ENCODE measurements at places on chromosomes 5 and 9. TPM values are rescaled to one million over a fixed set of nuclear protein-coding genes. Genes with fewer than 3 reads are reported as not detected.

DNA sequence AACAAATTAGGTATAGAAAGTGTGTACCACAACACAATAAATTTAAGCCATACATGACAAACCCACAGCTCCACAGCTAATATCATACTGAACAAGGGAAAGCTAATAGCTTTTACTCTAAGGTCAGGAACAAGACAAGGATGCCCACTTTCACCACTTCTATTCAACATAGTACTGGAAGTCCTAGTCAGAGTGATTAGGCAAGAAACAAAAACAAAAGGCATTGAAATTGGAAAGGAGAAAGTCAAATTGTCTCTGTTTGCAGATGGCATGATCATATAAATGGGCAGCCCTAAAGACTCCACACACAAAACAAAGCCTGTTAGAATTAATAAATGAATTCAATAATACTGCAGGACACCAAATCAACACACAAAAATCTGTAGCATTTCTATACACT lies 548.8 kb downstream of the CTNND2 start:
- DNase-seq, result no peak

- DNase-seq, result no peak
Measured at GRCh38 chr9:25412646-25413045, 265.6 kb downstream of the TUSC1 start.

The HTR1A gene
- not detected for total RNA-seq

GRCh38 chr5:10737880-10738279 lies 23.2 kb downstream of the DAP start:
- DNase-seq, result no peak

The SHROOM1 gene
- total RNA-seq, result 13.4 TPM

GRCh38 chr5:107605596-107606125 lies 65.1 kb downstream of the EFNA5 start:
- no peak for DNase-seq

DNA sequence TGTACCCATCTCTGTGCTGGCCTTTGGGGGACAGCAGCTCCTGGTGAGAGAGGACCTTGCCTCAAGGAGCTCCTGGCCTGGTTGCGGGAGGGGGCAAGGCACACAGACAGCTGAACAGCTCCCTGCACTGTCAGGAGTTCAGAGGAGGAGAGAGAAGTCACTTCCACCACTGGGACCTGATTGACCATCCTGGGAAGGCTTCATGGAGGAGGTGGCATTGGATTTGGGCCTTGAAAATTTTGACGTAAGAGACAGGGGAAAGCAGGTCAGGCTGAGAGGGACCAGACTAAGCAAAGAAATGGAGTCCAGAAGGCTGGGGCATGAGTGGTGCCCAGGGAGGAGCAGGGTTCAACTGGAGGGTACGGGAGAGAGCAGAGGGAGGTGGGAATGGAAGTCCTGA lies 20.3 kb upstream of the DAB2IP start:
- no peak for DNase-seq

DNA sequence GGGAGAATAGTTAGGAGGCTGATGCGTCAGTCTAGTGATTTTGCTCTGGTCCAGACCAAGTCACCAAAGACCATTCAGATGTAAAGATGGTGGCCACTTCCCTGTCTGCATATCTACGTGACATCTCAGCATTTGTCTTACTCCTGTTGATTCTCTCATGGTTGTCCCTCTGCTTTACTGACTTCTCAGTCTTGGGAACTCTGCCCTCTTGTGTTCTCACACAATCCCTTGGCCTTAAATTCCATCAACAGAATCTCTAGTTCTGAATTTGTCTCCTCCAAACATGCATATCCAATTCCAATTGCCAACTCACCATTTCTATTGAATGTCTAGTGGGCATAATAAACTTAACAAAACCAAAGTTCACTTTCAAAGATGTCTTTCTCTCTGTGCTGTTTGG lies 147.8 kb downstream of the SLC24A2 start:
- peak; percentile 8 for DNase-seq

The SPATA24 gene
- total RNA-seq, result 3.7 TPM

DNA sequence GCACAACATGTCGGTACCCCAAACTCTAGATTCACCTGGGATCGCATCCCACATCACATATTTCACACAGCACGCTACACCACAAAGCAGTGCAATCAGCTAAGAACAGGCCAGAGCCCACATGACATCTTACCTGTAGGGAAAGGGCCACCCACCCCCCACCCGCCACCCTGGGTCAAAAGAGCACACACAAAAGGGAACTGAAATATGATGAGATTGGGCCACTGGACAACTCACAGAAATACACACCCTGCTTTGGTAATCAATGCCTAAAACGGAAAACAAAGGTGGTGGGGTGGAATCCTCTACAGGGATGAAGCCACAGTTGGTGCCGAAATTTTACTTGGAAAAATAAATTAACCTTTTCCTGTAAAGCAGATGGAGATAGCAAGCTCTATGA lies 13.1 kb downstream of the RETREG1 start:
- no peak for DNase-seq

The SPINK1 gene
- not detected for total RNA-seq

- DNase-seq, result no peak
Measured at GRCh38 chr5:30194595-30194994, 998.9 kb upstream of the CDH6 start.

The SLCO4C1 gene
- total RNA-seq, result not detected

GRCh38 chr5:171342362-171343111 lies 33.5 kb downstream of the TLX3 start:
- peak; percentile 47 for DNase-seq

DNA sequence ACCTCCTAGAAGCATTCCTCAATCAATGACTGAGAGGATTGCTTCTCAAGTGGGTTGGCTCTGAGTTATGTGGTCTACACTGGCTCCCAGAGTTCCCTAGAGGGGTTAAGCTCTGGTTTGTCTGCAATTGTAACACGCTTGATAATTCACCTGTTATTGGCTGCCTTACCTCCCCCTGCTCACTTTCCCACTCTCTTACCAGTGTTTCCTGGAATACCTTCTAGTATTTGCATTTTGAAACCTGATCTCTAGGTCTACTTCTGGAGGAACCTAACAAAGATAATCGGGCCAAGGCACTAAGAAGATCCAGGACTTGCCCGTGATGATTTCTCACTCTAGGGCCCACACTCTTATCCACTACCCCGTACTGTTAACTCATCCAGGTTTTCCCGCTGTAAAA lies 110.1 kb upstream of the MAP3K1 start:
- DNase-seq, result no peak

- DNase-seq, result peak; percentile 63
Measured at GRCh38 chr9:137478962-137479861, 20.1 kb upstream of the NSMF start.

DNA sequence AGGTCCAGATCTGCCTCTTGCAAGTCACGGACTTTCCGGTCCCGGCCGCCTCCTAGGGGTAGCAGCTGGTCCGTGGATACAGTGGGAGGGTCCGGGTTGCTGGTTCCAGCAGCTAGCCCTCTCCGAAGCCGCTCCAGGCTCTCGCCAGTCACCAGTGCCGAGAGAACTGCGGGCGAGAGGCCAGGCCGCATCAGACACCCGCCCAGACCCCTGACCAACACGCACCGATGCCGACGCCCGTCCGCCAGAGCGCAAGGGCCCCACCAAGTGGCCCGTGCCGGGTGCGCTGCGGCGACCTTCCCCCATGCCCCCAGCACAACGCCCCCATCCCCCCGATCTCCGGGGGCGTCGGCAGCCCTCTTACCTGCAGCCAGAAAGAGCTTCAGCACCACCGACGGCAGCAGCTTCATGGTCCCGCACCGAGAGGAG lies 470 bp downstream of the HBEGF start:
- peak; percentile 39 for DNase-seq

- DNase-seq, result no peak
Measured at GRCh38 chr5:157926977-157927376, 68.0 kb upstream of the CLINT1 start.

The UNC13B gene
- total RNA-seq, result 18.3 TPM

DNA sequence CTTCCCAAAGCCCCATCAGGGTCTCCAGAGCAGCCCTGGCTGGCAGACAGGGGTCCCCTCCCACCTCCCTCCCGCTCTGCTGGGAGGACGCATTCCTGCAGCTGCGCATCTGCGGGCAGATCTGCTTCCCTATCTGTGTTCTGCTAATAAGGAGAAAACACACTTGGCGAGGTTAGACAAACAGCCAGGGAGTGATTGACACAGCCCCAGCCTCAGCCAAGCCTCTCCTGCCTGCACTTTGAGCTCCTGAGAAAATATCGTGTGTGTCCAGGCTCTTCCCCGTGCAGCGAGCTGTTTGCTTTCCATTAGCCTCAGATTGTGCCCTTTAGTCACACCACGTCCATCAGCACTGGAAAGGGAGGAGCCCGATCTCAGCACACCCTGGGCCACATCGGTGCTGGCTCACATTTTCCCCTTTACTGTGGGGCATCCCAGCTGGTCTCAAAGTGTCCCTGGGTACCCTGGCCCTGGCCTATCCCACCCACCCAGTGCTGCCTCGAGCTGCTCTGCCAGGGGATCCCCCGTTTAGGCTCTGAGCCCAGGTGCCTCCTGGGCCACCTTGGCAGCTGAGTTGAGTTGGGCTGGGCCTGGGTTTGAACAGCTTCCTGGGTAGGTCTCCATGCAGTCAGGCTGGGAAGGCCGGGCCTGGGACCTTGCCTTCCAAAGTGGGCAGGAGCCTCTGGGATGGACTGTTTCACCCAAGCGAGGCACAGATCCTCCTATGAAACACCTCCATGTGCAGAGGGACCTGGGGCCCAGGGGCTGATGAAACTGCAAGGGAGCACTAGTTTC lies 61.1 kb downstream of the BARX1 start:
- no peak for DNase-seq

DNA sequence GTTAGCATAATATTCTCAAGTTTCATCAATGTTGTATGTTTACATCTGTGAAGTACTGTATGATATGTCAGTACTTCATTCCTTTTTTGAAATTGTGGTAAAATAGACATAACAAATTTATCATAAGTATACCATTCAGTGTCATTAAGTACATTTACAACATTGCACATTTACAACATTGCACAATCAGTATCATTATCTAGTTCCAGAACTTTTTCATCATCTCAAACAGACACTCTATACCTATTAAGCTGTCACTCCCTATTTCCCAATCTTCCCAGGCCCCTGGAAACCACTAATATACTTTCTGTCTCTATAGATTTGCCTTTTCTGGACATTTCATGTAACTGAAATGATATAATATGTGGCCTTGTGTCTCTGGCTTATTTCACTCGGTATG lies 75.1 kb upstream of the ATG10 start:
- no peak for DNase-seq

GRCh38 chr5:124596595-124597421 lies 149.6 kb downstream of the ZNF608 start:
- DNase-seq, result peak; percentile 90
